ENCODE measurements at places on chromosomes 11 and 22.
A peak's percentile ranks its signal among the peaks of the same experiment; 100 is the strongest.

DNA sequence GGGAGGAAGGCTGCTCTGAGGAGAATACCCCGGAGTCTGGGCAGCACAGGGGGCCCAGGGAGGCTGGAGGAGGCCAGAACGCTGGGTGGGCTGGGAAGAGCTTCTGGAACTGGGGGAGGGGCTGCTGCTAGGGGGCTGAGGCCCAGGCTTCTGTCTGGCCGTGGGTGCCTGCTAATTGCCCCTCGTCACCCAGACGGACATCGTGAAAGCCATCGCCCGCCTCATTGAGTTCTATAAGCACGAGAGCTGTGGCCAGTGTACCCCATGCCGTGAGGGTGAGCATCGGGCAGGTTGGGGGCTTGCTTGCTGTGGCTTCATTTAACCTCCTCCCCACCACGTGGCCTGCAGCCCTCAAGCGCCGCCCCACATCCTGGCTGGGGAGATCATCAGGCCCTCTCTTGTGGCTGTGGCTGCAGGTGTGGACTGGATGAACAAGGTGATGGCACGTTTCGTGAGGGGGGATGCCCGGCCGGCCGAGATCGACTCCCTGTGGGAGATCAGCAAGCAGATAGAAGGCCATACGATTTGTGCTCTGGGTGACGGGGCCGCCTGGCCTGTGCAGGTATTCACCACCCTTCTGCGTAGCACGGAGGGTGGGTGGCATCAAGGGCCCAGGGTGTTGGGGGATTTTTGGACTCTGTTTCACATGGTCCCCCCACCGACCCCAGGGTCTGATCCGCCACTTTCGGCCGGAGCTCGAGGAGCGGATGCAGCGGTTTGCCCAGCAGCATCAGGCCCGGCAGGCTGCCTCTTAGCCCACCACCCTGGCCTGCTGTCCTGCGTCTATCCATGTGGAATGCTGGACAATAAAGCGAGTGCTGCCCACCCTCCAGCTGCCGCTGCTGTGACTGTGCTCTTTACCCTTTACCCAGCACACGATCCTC, 5.2 kb downstream of the NDUFV1 start:
- peaks cover 26% of the 10 kb centered on the region for H3K27me3 ChIP-seq
- no peak for DNase-seq
- peaks cover 32% of the 10 kb centered on the region for H3K36me3 ChIP-seq
- no peak overlapping the region for H3K27ac ChIP-seq

GRCh38 chr11:78023426-78023825, 350 bp upstream of the KCTD14 start:
- no peak for DNase-seq
- peak overlapping the region; percentile 55 for H3K4me3 ChIP-seq
- H3K27ac ChIP-seq = peak overlapping the region; percentile 63
- H3K36me3 ChIP-seq = no peaks in the 10 kb centered on the region
- H3K27me3 ChIP-seq = peaks cover 7% of the 10 kb centered on the region

GRCh38 chr11:2459016-2459725, 14.4 kb downstream of the KCNQ1 start:
- no peak overlapping the region for H3K27ac ChIP-seq
- H3K27me3 ChIP-seq = no peaks in the 10 kb centered on the region
- H3K4me1 ChIP-seq = no peaks in the 10 kb centered on the region
- no peak for DNase-seq
- no peaks in the 10 kb centered on the region for H3K36me3 ChIP-seq

DNA sequence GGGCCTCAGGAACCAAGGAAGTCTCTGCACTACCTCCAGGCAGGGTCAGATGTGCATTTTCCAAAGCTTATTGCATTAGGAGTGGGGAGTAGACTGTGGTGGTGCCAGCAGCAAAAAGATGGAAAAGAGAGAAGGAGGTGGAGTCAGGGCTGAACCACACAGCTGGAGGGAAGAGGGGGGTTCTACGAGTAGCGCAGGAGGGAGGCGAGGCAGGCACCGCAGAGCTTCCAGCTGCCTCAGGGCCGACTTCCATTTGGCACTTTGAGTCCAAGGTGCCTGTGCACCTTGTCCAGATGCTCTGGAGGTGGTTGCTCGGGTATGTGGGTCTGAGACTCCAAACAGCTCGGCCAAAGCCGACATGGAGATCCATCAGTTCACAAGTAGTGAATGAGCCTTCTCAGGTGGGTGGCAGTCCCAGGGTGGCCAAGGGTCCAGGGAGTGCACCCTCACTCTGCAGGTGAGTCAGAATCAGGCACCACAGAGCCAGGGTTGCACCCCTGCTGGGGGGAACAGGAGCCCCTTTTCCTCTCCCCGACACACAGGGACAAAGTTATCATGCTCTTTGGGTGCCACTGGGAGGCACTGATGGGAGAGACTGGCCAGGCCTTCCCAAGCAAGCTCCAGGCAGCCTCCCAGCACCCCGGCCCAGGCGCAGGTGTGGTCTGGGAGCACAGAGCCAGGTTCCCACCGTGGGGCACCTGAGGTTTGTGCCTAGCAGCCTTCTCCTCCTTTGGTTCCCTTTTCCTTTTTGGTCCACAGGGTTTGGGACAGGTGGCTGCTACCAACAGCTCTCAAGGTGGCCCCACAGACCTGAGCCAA, 30.2 kb downstream of the GGT5 start:
- no peaks in the 10 kb centered on the region for H3K27me3 ChIP-seq
- no peaks in the 10 kb centered on the region for H3K36me3 ChIP-seq
- no peaks in the 10 kb centered on the region for H3K4me1 ChIP-seq
- no peak overlapping the region for H3K4me3 ChIP-seq
- DNase-seq = no peak
- no peak overlapping the region for H3K27ac ChIP-seq

GRCh38 chr11:68038226-68038717, 553 bp upstream of the TCIRG1 start:
- peak overlapping the region; percentile 91 for H3K27ac ChIP-seq
- H3K36me3 ChIP-seq = peaks cover 33% of the 10 kb centered on the region
- DNase-seq = no peak
- no peaks in the 10 kb centered on the region for H3K4me1 ChIP-seq
- H3K4me3 ChIP-seq = peak overlapping the region; percentile 84
- no peaks in the 10 kb centered on the region for H3K27me3 ChIP-seq
